Activated T-helper 1 cell treated with anti-CD3 and anti-CD28 coated beads, Interleukin-12 subunit alpha, Interleukin-12 subunit beta, Interleukin-2, Interleukin-4 antibody, amounts not matched to agents 30 ng/mL and 10 ng/mL and 1 ng/mL, durations not matched to agents 14 hours and 24 hours and 36 hours (primary cell): ENCODE measurements at places on chromosomes 16 and 17.
A peak's percentile ranks its signal among the peaks of the same experiment; 100 is the strongest.

- no peak for DNase-seq
Observed at GRCh38 chr17:16999931-17000625, 28.2 kb upstream of the TNFRSF13B start.

DNA sequence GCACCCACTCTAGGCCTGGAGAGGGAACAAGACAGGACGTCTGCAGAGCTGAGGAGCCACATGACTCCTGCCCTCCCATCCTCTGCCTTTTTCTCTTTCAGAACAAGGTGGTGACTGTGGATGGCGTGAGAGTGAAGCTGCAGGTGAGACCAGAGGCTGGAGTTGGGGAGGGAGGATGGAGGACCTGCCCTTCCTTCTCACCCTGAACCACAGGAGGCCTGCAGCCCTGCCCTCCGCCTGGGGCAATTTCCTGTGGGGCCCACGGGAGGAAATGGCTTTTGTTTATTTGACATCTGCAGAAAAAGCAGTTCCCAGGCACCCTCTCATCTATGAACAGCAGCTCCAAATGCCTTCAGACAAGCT lies 5.1 kb downstream of the RAB37 start:
- DNase-seq: peak; percentile 71

- DNase-seq: no peak
Observed at GRCh38 chr17:68701046-68701445, 99.9 kb upstream of the FAM20A start.

GRCh38 chr16:68257906-68258800 lies 6.2 kb upstream of the SLC7A6 start:
- DNase-seq: no peak

DNA sequence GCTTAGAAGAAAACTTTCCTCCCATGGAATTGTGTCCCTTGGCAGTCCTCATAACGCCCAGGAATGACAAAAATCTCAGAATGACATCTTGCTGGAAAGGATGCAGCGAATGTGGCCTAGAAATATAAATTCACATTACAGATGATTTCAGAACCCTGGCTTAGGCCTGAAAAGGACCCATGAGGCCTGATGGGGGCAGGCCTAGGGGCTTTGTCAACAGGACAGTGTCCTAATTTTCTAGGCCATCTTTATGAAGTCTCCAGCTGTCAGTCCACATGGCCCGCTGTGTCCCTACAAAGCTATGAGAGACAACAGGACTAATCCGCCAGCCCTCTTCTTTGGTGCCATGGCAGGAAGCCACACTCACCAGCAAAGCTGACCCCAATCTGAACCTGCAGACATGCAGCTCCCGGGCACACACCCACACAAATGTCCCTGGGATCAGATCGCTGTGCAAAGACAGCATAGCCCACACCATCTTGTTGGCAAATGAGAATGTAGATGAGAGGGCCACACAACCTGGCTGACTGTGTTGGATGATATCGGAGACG lies 40.4 kb upstream of the DNAH17 start:
- DNase-seq: no peak

GRCh38 chr17:75783069-75783783 lies 1.4 kb upstream of the UNK start:
- DNase-seq: no peak

DNA sequence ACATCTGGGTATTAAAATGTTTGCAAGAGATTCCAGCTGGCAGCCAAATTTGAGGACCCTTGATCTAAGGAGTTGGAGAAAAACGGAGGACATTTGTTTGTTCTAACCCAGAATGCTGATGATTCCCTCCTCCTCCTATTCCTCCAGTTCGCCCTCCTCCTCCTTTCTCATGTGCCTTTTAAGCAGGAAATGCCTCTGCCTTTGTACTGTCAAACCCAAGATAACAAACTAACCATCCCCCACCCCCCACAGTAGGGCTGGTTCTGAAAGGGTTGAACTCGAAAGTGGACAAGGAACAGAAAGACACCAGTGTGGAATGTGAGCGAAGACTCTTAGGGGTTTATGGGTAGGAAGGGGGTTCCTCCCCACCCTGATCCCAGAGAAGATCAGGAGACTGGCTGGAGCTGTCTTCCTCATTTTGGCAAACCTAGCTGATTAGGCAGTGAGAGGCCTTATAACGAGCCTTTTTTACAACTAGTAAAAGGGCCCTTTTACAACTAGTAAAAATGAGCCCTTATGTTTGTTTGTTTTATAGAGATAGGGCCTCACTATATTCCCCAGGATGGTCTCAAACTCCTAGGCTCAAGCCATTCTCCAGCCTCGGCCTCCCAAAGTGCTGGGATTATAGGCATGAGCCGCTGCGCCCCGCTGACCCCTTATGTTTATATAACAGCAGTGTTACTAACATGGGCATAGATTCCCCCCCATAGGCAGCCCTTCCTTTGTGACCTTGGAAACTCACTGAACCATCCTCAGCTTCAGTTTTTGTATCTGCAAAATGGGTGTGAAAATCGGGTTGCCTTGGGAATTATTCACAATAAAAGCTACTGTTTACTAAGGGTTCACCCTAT lies 975 bp downstream of the CHD9 start:
- DNase-seq: no peak

DNA sequence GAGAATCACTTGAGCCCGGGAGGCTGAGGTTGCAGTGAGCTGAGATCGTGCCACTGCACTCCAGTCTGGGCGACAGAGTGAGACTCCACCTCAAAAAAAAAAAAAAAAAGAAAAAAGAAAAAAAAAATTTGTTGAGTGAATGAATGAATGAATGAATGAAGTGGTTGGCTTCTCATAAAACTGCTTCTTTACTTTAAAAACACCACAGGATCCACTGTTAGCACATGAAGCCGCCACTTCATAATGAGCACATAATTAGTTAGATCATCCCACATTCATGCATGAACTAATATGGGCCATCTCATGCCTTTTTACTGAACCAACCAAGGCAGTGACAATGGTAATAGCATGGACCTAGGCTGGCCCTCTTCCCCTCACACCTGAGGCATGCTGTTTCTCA lies 135.0 kb upstream of the XYLT1 start:
- DNase-seq: no peak

DNA sequence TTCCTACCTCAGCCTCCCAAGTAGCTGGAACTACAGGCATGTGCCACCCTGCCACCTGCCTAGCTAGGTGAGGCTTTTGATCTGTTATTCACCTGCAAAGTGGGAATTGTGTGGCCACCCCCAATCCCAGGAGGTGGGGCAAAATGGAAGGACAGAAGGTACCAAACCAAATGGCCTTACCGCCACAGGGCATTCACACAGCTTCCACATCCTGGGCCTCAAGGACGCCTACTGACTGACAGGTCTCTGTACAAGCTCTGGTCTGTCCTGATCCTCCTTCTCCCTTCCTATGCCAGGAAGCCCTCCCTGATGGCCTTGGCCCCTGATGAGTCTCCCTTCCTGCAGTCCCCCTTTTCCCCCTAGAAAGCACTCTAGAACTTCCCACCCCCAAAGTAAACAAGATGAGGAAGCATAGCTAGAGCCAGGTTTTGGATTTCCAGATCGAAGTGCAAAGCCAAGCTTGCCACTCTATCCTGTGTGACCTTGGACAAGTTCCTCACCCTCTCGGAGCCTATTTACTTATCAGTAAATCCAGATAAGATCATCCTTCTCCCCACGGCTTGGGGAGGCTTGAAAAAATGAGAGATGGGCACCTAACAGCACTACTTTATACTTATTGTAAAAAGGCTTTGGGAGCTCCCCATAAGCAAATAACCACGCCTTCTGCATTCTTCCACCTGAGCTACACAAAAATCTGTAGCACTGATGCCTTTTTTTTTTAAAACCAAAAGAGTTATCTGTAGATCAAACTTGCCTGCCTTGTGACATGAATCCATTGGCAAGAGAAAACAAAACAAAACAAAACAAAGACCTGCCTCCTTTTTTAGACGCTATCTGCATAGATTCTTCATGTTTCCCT lies 4.5 kb downstream of the PLLP start:
- no peak for DNase-seq

GRCh38 chr17:65504141-65504540 lies 57.3 kb downstream of the AXIN2 start:
- no peak for DNase-seq

DNA sequence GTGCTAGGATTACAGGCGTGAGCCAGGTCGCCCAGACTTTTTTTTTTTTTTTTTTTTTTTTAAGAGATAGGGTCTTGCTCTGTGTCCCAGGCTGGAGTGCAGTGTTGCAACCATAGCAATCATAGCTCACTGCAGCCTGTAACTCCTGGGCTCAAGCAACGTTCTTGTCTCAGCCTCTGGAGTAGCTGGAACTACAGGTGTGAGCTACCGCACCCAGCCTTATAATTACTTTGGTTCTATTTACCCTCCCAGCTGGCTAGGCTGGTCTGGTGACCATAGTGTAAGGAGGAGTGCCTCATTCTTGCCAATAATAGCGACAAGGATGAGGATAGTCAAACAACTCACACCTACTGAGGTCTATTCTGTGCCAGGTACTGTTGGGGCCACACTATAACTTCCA lies 39.6 kb upstream of the USP7 start:
- no peak for DNase-seq

DNA sequence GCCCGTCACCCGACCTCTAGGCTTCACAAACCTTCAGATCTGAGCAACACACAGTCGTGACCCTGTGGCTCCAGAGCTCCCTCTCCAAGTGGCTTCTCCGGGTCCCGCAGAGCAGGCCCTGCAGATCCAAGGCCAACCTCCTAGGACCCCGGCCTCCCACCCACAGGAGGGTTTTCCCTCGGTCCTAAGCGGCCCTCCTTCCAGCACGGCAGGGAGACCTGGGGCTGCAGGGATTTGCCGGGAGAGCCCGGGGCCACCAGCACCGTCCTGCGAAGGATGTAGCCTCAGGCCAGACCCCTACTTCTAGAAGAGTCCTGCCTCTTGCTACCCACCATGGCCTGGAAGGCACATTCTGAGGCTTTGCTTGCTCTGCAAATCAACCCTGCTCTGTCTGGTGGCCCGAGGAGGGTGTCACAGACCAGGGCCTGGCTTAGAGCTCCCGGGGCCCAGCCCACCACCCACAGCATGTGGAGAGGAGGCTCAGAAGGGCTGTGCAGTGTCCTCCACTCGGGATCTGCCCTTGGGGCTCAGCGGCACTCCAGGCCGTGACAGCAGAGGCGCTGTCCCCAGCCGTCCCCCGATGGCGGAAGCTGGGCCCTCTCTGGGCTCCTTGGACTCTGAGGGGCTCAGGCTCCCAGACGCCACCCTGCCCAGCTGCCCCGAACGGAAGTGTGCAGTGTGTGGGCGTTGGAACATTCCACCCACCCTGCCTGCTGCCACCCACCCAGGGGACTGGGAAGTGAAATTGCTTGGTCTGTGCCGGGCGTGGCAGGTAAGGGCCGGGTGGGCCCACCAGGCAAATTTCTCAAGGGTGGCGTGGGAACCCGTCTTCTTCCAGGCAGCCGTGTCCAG lies 28.8 kb upstream of the ACSF3 start:
- no peak for DNase-seq

- no peak for DNase-seq
Observed at GRCh38 chr17:33200587-33200986, 92.5 kb downstream of the ASIC2 start.

DNA sequence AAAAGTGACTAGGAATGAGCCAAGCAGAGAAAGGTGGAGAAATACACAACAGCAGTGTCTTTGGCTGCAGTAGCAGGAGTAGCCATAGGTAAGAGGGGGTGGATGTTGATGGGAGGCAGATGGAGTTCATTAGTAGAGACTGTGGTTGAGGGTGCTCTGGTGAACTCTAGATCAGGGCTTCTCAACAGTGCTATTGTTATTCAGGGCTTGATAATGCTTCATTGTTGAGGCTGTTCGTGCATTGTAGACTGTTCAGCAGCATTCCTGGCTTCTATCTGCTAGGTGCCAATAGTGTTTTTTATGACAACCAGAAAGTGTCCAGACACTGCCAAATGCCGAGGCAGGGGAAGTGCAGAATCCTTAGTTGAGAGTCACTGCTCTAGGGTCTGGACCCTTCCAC lies 3.6 kb downstream of the ALKBH5 start:
- DNase-seq: no peak

DNA sequence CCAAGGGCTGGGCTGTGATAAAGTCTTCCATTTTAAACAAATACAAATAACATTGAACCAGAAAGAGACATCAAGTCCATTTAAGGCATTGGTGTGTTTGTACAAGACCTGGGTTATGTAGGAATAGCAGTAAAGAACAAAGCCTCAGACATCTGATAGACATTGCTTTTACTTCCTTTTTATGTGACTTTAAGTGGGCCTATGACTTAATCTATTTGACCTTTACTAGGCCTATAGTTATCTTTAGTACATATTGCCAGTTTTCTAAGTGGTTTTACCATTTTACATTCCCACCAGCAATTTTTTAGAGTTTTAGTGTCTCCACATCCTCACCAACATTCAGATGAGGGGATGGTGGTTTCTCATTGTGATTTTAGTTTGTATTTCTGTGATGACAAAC lies 298.8 kb downstream of the ZFHX3 start:
- DNase-seq: no peak

GRCh38 chr17:69486779-69487637 lies 72.5 kb downstream of the MAP2K6 start:
- no peak for DNase-seq

DNA sequence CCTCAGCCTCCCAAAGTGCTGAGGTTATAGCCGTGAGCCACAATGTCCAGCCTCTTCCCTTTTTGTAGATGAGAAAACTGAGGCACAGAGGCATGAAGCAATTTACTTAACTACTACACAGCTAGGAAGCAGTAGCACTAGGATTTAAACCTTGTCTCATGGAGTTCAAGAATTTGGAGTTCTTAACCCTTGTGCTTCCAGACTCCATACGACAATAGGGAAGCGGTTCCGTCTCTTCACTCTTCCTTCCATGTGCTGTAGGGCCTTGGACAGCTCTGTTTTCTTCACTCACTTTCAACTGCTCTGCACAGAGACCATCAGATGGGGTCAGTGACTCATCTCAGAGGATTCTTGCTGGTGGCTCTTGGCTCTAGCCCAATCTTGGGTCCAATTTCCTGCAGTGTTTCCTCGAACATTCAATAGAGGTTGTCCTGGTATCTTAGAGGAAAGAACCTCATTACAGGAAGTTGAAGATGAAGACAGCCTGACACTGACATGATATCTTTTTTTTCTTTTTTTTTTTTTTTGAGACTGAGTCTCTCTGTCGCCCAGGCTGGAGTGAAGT lies 19.3 kb downstream of the ITGAL start:
- DNase-seq: no peak

GRCh38 chr17:8277317-8277716 lies 11.2 kb upstream of the RANGRF start:
- no peak for DNase-seq

DNA sequence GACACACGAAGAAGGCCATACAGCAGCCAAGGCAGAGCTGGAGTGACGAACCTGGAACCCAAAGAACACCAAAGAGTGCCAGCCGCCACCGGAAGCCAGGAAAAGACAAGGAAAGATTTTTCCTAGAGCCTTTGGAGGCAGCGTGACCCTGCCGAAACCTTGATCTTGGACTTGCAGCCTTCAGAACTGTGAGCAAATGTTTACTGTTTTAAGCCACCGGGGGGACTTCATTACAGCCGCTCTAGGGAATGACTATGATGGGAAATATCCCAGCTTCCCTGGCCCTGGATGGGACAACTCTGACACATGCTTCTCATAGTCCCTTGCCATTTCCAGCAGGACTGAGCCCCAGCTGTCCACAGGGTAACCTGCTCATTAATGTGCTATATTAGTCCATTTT lies 270.6 kb downstream of the HAPSTR1 start:
- no peak for DNase-seq

GRCh38 chr16:30967795-30968194 lies 10.2 kb downstream of the SETD1A start:
- DNase-seq: no peak

- DNase-seq: no peak
Observed at GRCh38 chr16:14485811-14486519, 144.1 kb downstream of the PARN start.

GRCh38 chr17:71578446-71578845 lies 542.4 kb upstream of the SOX9 start:
- DNase-seq: no peak
